Right forelimb (tissue), 1 donor: ENCODE measurements at places on chromosomes 12 and 14.
A peak's percentile ranks its signal among the peaks of the same experiment; 100 is the strongest.

- DNase-seq, result no peak
These were observed 23.8 kb upstream of the CCDC175 start for GRCh38 chr14:59600211-59600945.

DNA sequence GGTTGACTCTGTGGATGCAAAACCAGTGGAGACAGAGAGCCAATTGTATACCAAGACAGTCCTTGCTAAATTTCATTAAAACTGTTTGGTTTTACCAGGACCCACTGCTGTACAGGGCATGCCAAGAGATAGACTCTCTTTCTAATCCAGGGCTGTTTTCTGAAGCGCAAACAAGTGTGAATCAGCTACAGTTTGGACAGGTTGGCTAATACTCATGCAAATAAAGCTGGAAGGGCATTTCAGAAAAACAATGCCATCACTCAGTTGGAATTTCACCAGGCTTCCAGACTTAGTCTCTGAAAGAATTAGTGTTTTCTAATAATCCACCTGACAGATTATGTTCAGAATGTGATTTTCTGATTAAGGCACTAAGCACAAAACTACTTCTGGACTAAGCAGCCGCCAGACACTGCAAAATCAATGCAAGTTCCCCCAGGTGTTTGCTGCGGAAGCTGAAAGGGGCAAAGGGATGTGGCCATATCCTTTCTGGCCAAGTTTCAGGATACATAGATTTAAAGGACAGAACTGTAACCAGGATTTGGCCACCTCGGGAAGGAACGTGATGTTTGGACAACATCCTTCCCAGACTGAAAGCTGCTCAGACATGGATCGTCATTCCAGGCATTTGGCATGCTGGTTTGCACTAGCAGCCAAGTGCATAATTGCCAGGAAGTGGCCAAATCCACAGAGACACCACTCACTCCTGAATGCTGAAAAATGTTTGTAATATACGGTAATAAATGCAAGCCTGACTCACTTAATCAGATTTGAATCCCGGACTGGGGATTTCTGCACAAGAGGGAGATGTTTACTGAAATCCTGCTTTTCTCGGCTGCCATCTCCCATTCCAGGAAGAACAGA lies 32.0 kb upstream of the CDKN3 start:
- DNase-seq, result peak; percentile 86

DNA sequence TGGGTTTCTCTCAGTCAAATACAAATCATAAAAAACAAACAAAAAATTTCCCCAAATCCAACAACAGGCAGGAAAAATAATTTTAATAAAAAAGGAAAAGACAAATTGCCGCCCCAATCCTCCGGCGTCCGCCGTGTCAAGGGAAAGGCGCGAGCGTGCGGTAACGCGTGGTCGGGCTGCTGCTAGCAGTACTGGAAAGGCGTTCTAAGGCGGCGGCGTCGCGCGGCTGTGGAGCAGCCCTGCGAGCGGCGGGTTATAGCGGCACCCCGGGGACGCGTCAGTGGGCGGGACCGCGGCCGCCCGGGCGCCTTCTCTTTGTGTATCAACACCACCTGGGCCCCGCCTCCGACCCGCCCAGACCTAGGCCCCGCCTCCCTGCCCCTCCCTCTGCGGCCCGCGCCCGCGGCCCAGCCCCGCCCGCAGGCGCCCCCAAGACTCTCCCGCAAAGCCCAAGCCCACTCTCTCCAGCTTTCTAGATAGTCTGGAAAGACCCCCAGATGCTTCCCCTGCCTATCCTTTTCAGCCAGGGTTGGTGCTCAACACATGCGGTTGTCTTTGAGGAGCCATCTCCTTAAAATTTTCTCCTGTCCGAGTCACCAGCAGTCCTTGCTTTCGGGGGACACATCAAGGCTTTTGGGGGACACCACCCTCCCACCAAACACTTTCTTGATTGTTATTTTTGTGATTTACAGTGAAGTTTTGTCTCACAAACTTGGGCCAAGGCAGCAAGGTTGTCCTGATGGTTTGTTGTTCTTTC lies at the start of gene SLC38A2:
TSS of gene SLC38A2 (minus strand) at position 230 of the 757 bp plus-strand sequence. CDS start 1,480 bp downstream, outside the sequence.
- DNase-seq, result peak; percentile 96

DNA sequence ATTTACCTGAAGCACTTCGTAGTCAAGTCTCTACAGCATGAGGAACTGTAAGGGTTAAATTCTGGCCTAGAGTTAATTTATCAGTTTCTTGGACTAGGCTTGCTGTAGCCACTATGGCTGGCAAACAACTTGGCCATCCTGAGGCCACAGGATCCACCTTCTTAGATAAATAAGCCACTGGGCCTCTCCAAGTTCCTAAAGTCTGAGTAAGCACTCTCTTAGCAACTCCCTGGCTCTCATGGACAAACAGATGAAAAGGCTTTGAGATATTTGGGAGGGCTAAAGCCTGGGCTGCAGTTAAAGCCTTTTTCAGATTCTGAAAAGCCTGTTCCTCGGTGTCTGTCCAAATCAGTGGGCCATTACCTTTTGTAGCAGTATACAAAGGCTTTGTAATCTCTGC lies 675.0 kb downstream of the TMEM121 start:
- no peak for DNase-seq

DNA sequence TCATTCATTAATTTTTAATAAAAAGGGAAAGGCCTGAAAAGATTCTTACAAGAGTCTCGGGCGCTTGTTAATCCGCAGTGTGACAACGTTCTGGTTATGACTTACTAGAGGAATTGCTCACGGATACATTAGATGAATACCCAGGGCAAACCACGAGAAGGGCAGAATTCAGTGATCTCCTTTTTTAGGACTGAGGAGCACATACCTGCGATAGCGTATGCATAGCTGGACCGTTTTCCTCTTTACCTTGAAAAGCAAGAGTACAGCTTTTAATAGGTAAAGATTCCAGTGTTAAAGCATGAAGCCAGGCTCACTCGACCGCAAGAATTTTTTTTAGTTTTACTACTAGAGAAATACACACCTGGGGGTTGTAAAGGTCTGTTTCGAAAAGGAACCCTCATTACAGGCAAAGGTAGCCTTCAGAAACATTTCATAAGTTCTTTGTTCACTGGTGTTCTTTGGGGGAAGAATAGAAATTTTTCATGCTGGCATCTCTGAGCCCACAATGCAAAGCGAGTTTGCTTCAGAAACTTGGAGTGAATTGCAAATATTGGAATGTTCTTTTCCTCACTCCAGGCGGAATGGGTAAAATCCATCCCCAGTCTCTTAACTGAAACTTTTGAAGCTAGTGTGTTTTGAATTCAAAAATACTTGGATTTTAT lies 953 bp downstream of the MAPK1IP1L start:
- no peak for DNase-seq

- DNase-seq, result no peak
These were observed 3.9 kb downstream of the KRT79 start for GRCh38 chr12:52829986-52830770.

DNA sequence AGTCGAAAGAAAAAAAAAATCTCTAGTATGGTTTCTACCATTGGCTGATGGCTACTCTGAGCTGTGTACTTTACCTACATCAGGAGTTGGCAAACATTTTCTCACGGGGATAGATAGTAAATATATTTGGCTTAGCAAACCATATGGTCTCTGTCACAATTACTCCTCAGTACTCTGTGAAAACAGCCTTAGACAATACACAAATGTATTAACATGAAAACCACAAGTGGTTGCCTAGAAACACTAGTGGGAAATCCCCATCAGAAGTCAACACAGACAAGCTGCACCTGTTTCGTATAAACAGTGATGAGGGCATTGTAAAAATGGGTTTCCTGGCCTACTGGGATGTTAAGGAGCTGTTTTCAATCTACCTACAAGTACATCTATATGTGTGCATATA lies 84.6 kb upstream of the NAV3 start:
- DNase-seq, result no peak

DNA sequence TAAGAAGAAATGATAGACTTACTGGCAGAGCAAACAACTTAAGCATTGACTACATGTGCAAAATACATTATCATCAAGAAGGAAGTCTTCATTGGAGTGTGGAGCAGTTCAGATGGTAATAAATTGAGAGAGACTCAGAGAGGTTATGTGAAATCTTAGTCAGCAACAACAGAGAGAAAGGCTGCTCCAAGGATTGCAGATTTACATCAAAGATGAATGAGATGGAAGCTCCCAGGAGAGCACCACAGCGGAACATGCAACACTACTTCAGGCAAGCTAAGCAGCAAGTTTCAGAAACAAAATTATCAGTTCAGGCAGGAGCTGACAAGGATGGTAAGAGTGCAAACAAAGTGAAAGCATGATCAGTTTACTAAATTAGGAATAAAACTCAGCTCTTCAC lies 882.3 kb downstream of the LRFN5 start:
- no peak for DNase-seq

DNA sequence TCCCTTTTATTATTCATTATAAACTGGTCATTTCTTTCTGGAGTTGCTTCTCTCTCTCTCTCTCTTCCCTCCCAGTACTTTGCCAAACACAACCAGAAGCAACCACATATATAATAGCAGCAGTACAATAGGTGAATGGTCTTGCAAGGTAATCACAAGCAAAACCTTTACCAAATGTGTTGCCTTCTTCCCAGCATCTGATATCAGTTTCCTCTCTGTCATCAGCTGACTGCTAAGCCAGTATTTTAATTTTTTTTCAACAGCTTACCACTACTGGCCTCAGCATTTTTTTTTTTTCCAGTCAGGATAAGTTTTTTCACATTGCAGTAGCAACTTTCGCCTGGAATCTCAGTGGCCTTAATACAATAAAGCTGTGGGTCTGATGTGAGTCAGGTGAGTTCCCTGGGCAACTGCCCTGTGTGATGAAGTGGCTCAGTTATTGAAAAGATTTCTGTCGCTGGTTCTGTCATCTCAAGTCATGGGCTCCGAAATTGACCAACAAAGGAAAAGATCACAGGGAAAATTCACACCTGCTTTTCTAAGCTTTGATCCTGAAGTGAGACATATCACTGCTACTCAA lies 282.5 kb upstream of the AMIGO2 start:
- no peak for DNase-seq

DNA sequence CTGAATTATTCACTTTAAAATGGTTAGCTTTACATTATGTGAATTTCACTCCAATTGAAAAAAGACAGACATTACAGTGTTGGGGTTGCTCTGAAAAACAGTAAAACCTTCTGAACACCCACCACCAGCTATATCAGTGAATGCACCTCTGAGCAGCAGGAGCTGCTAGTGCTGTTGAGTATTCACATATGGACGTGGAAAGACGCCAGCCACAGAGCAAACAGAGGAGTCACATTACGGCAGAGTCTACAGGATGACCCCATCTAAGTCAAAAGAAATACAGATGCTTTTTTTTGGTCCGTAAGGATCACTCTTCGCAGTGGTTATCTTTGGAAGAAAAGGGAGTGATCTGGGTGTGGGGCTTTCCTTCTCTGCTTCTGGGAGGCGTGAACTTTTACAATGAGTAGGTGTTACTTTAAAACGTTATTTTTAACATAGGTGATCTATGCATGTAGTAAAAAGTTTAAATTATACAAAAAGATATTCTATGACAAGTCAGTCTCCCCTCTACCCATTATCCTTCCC lies 4.5 kb downstream of the HVCN1 start:
- DNase-seq, result no peak

DNA sequence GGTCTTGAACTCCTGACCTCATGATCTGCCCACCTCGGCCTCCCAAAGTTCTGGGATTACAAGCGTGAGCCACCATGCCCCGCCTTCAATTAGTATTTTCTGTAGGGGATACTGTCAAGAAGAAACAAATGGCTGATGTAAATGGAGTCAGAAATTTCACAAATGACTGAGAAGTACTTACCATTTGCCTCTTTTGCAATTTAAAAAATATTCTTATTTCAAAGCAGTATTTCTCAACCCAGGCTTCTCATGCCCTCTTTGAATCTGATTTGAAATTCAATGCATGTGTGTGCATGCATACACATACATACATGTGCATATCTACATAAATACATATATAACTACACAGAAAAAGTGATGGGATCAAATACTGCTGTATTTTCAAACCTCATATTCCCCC lies 4.4 kb downstream of the PSMA6 start:
- DNase-seq, result no peak

GRCh38 chr12:109987615-109988014 lies 8.6 kb downstream of the GIT2 start:
- no peak for DNase-seq

GRCh38 chr12:88579161-88579517 lies 1.1 kb downstream of the KITLG start:
- peak; percentile 46 for DNase-seq

GRCh38 chr12:113464852-113465719 lies 6.6 kb downstream of the LHX5 start:
- DNase-seq, result no peak

GRCh38 chr14:39957290-39957689 lies 525.1 kb upstream of the FBXO33 start:
- no peak for DNase-seq

DNA sequence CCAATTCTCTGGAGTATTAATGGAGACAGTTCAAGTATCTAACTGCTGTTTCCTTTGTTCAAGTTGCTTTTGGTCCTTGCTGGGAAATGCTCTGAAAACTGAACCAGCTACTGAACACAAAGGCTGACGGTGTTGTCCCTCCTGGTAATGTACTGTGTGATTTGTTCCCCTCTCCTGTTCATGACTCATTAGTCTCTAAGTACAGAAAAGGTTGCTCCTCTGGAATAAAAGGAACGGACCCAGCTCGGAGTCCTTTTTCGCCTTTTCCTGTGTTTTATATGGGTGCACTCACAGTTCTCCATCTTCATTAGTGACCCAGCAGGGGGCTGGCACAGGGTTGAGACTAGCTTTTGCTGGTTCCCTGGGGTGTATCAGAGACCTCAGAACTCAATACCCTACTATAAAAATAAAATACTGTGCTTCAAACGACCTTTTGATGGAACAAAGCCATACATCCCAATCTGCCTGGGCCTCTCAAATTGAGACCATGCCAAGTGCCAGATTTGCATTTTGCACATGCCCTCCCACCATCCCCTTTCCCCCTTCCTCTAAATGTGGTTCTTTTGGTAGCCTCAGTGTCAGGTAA lies 269.7 kb downstream of the RAD51B start:
- no peak for DNase-seq

DNA sequence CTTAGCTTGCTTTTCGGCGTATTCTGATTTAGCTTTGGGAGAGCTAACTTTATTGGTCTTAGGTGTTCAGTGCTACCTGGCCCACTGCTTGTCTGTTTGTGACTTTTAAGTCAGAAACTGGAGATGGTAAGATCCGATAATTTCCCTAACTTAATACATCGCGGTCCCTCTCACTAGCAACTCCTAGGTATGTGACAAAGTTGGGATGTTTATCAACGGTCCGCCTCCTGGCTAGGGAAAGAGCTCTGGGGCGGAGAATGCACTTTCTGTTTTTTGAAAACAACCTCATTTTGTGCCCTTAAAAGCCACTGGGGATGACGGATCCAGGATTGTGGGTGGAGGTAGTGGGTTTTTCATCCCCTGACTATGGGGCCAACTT lies 1.2 kb downstream of the CDKN1B start:
- no peak for DNase-seq

- DNase-seq, result no peak
These were observed 456.2 kb downstream of the FOXG1 start for GRCh38 chr14:29222671-29223268.

GRCh38 chr12:132908145-132909029 lies 21.0 kb upstream of the CHFR start:
- peak; percentile 95 for DNase-seq

GRCh38 chr12:102503056-102503681 lies 22.8 kb upstream of the IGF1 start:
- no peak for DNase-seq

- DNase-seq, result no peak
These were observed 24.1 kb upstream of the ADIPOR2 start for GRCh38 chr12:1666685-1667162.

- no peak for DNase-seq
These were observed 20.5 kb upstream of the FBRSL1 start for GRCh38 chr12:132469423-132469822.

- no peak for DNase-seq
These were observed 2.1 kb upstream of the SLC2A13 start for GRCh38 chr12:40107803-40108620.
